ENCODE measurements at places on chromosomes 7 and 10. TPM values are rescaled to one million over a fixed set of nuclear protein-coding genes. Genes with fewer than 3 reads are reported as not detected.

CDK1 gene
- total RNA-seq, result 4.8 TPM

EN2 gene
- total RNA-seq, result not detected

ASB10 gene
- total RNA-seq, result 44.6 TPM

TMEM213 gene
- not detected for total RNA-seq

NUTM2E gene
- total RNA-seq, result 0.10 TPM

CALHM1 gene
- not detected for total RNA-seq

OGDHL gene
- total RNA-seq, result 1.00 TPM

CALML5 gene
- not detected for total RNA-seq

PHKG1 gene
- total RNA-seq, result 30.1 TPM

SP8 gene
- total RNA-seq, result not detected

GIMAP6 gene
- total RNA-seq, result 15.5 TPM

- no peak for DNase-seq
- no peaks in the 10 kb centered on the region for H3K36me3 ChIP-seq
- no peak overlapping the region for H3K27ac ChIP-seq
- peaks cover 6% of the 10 kb centered on the region for H3K4me1 ChIP-seq
Observed at GRCh38 chr7:100567751-100568175, 5.9 kb downstream of the SAP25 start.

DNA sequence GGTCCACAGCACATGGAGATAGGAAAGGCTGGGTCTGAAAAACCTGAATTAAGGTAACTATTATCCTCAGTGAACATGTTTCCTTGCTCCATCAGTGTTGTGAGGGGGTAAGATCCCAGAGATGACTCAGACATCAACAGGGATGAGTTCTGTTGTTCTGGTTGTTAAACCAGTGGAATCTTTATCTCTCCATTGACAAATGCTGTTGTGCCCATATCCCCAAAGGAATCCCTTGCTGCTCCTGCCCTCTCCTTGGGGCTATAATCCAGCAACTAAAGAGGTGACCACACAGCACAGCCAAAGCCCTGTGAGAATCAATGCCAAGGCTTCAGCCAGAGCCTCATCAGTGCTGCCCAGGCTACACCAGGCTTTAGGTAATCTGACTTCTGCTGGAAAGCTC is 113.4 kb downstream of the JAZF1 start:
- peaks cover 16% of the 10 kb centered on the region for H3K4me1 ChIP-seq
- H3K36me3 ChIP-seq, result no peaks in the 10 kb centered on the region
- no peak overlapping the region for H3K4me3 ChIP-seq
- no peak overlapping the region for H3K27ac ChIP-seq
- H3K27me3 ChIP-seq, result no peaks in the 10 kb centered on the region

- H3K27ac ChIP-seq, result no peak overlapping the region
- H3K4me1 ChIP-seq, result peaks cover 34% of the 10 kb centered on the region
- DNase-seq, result no peak
- no peaks in the 10 kb centered on the region for H3K27me3 ChIP-seq
- H3K36me3 ChIP-seq, result peaks cover 7% of the 10 kb centered on the region
- H3K4me3 ChIP-seq, result no peak overlapping the region
Observed at GRCh38 chr10:103787331-103787730, 68.0 kb downstream of the SH3PXD2A start.

- H3K4me1 ChIP-seq, result peaks cover 17% of the 10 kb centered on the region
- no peak overlapping the region for H3K27ac ChIP-seq
- no peak for DNase-seq
- no peak overlapping the region for H3K4me3 ChIP-seq
- no peaks in the 10 kb centered on the region for H3K36me3 ChIP-seq
Observed at GRCh38 chr7:27665531-27665930, 2.8 kb upstream of the HIBADH start.

DNA sequence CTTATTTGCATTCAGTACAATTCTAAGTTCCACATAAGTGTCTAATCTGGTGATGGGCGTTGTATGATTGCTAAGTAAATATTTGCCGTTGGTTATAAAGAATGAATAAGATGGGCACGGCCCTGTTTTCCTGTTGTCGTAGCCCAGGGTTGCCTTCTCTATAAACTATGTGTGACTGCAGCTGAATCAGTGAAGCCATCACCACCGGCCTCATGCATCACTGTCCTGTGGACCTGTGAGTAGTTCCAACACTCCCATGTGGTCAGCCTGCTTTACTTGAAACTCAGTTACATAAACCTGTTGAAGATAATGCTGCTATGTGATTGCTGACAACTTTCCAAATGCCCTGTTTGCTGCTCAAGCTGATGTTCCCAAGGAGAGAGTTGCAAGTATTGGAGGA is 21.6 kb upstream of the KLF6 start:
- peak overlapping the region; percentile 93 for H3K27ac ChIP-seq
- no peak for DNase-seq
- H3K27me3 ChIP-seq, result no peaks in the 10 kb centered on the region

- H3K4me1 ChIP-seq, result no peaks in the 10 kb centered on the region
- peaks cover 28% of the 10 kb centered on the region for H3K36me3 ChIP-seq
- H3K4me3 ChIP-seq, result no peak overlapping the region
- no peak for DNase-seq
Observed at GRCh38 chr7:31805209-31805818, 118.3 kb downstream of the PPP1R17 start.

GRCh38 chr7:96546426-96546825 is 163.2 kb downstream of the SEM1 start:
- H3K27me3 ChIP-seq, result no peaks in the 10 kb centered on the region
- H3K36me3 ChIP-seq, result no peaks in the 10 kb centered on the region
- no peak for DNase-seq
- H3K4me3 ChIP-seq, result no peak overlapping the region

- H3K4me1 ChIP-seq, result peaks cover 12% of the 10 kb centered on the region
- peaks cover 17% of the 10 kb centered on the region for H3K36me3 ChIP-seq
- no peak for DNase-seq
- peaks cover 42% of the 10 kb centered on the region for H3K27me3 ChIP-seq
- peak overlapping the region; percentile 24 for H3K4me3 ChIP-seq
Observed at GRCh38 chr7:151382079-151382885, 27.6 kb downstream of the WDR86 start.

DNA sequence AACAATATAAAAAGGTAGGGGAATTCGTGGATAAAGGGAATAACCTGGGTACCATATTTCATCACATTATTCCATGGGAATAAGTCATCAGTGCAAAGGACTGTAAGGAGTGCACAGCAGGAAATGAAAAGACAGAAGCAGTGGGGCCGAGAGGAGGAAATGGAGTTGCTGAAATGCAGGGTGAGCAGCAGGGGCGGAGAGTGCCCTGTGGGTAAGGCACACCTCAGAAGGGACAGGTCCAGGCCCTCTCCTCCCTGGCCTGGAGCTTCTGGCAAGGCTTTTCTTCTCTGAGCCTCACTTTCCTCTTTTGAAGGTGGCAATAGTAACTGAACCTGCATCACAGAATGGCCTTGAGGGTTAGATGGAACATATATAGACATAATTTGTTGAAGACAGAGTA is 26.2 kb downstream of the IKZF1 start:
- H3K4me3 ChIP-seq, result no peak overlapping the region
- H3K4me1 ChIP-seq, result peaks cover 4% of the 10 kb centered on the region
- no peak overlapping the region for H3K27ac ChIP-seq
- no peaks in the 10 kb centered on the region for H3K27me3 ChIP-seq
- no peak for DNase-seq

GRCh38 chr7:141563956-141564623 is 12.9 kb downstream of the AGK start:
- no peaks in the 10 kb centered on the region for H3K27me3 ChIP-seq
- H3K4me3 ChIP-seq, result no peak overlapping the region
- H3K36me3 ChIP-seq, result no peaks in the 10 kb centered on the region
- no peak overlapping the region for H3K27ac ChIP-seq
- no peak for DNase-seq

DNA sequence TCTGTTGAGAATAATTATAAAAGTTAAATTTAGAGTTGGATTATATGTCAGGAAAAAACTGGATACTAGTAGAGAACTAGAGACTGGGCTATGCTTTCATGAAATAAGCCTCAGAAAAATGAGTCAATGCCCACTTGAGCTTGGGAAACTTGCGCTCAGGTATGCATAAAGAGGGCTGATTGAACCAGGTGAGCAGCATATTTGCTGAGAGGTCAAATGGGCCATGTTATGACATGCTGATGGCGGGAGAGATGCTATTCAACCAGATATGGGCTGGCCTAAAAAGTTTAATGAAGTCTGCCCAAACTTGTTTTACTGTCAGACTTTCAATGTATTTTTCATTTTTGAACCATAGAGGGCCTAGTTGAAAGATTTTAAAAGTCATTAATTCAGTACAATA is 837.6 kb upstream of the GHITM start:
- no peaks in the 10 kb centered on the region for H3K36me3 ChIP-seq
- H3K27ac ChIP-seq, result no peak overlapping the region
- DNase-seq, result no peak

DNA sequence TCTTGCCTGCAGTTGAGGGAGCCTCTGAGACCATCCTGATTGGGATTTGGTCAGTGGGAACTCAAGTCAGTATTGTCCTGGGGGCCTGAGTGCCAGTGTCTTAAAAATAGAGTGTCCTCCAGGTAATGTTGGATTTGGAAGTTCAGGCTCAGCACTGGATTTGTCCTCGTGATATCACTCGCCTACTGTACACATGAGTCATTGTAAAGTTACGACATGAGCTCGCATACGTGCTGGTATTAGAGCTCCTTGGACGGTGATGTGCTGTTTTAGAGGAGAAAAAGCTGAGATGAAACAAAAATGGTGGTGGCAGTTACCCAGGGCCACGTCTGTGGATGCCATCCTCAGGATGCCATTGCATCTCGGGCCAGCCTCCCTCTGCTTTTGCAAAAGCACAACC is 78.2 kb downstream of the MGMT start:
- no peak overlapping the region for H3K27ac ChIP-seq
- no peaks in the 10 kb centered on the region for H3K36me3 ChIP-seq
- DNase-seq, result no peak
- H3K4me3 ChIP-seq, result no peak overlapping the region
- no peaks in the 10 kb centered on the region for H3K4me1 ChIP-seq

DNA sequence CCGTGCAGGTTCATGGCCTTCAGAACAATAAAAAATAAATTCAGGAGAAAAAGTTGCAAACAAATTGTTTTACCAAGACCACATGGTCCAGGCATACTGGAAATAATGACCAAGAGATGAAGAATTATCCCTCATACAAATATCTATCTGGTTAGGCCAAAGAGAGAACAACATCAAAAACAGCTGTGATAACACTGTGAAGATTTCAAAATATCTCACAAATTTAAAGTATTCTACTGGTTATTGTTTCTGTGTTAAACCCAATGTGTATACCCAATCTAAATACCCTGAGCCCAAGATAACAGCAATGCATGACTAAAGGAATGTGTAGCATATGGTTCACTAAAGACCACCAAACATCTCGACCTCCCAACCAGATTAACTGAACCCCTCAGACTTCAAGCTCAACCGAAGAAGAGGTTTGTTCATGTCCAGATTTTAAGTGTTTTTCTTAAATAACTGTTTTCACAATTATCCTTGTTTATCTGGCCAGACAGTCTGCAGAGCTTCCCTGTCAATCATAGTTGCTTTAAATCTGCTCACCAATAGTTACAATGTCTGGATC is 10.9 kb downstream of the OR9A2 start:
- H3K4me1 ChIP-seq, result peaks cover 4% of the 10 kb centered on the region
- no peak overlapping the region for H3K4me3 ChIP-seq
- no peak overlapping the region for H3K27ac ChIP-seq

- no peaks in the 10 kb centered on the region for H3K4me1 ChIP-seq
- no peak for DNase-seq
- no peak overlapping the region for H3K27ac ChIP-seq
- no peaks in the 10 kb centered on the region for H3K36me3 ChIP-seq
Observed at GRCh38 chr10:130877126-130877525, 434.4 kb downstream of the TCERG1L start.

- peaks cover 30% of the 10 kb centered on the region for H3K27me3 ChIP-seq
- no peak overlapping the region for H3K4me3 ChIP-seq
- H3K4me1 ChIP-seq, result peaks cover 39% of the 10 kb centered on the region
- DNase-seq, result no peak
Observed at GRCh38 chr10:44862924-44863323, 48.2 kb upstream of the TMEM72 start.

DNA sequence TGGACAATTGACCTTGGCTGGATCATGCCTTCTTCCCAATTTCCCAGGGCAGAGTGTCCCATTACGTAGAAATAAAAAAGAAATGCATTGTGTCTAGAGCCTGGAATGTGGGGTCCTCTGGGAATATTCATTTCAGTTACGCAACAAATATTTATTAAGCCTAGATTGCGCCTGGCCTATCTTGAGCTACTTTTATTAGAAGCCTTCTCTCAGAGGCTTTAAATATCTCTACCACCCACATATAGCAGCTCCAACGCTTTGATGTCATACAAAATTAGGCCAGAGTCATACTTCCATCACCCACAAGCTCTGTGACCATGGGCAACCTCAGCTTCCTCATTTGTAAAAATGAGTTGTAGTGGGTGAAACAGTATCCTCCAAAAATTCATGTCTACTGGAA is 24.9 kb upstream of the CARD11 start:
- H3K36me3 ChIP-seq, result no peaks in the 10 kb centered on the region
- no peak overlapping the region for H3K4me3 ChIP-seq
- no peak for DNase-seq
- no peaks in the 10 kb centered on the region for H3K27me3 ChIP-seq
- no peak overlapping the region for H3K27ac ChIP-seq

- no peak for DNase-seq
- H3K36me3 ChIP-seq, result no peaks in the 10 kb centered on the region
- H3K4me1 ChIP-seq, result no peaks in the 10 kb centered on the region
- H3K27ac ChIP-seq, result no peak overlapping the region
Observed at GRCh38 chr10:85649461-85649860, 717.1 kb downstream of the GRID1 start.

GRCh38 chr7:98687111-98687751 is 70.1 kb downstream of the NPTX2 start:
- no peak for DNase-seq
- no peaks in the 10 kb centered on the region for H3K36me3 ChIP-seq
- no peaks in the 10 kb centered on the region for H3K4me1 ChIP-seq
- H3K27ac ChIP-seq, result no peak overlapping the region
- no peak overlapping the region for H3K4me3 ChIP-seq
- peaks cover 2% of the 10 kb centered on the region for H3K27me3 ChIP-seq

- no peaks in the 10 kb centered on the region for H3K36me3 ChIP-seq
- no peaks in the 10 kb centered on the region for H3K27me3 ChIP-seq
- no peak overlapping the region for H3K4me3 ChIP-seq
- H3K4me1 ChIP-seq, result no peaks in the 10 kb centered on the region
Observed at GRCh38 chr7:13850185-13850752, 139.2 kb downstream of the ETV1 start.

- no peaks in the 10 kb centered on the region for H3K4me1 ChIP-seq
- H3K27ac ChIP-seq, result no peak overlapping the region
- peaks cover 32% of the 10 kb centered on the region for H3K27me3 ChIP-seq
- H3K36me3 ChIP-seq, result no peaks in the 10 kb centered on the region
- DNase-seq, result no peak
Observed at GRCh38 chr7:157470017-157470322, 133.2 kb downstream of the DNAJB6 start.
